Activated T-cell treated with anti-CD3 and anti-CD28 coated beads, Interleukin-2, amount 50 U/mL, for 24 hours (primary cell): ENCODE measurements at places on chromosomes 7 and 10.

DNA sequence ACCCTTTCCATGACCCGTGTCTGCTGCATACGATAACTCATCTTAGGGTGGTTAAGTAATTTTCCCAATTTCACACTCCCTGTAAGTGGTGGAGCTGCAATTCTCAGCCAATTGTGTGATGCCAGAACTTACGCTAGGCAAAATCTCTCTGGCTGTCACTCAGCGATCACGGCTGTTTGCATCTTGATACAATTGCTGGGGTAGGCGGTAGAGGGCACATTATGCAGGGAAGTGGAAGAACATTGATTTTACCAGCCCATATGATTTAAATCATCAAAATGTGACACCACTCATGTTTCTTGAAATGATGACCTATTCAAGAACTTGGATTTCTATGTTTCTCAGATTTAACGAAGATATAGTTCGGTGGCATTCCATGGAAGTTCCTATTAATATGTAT, 108.7 kb upstream of the ADARB2 start:
- DNase-seq, result no peak

GRCh38 chr10:123673198-123673597, 7.0 kb downstream of the GPR26 start:
- DNase-seq, result no peak

- no peak for DNase-seq
Measured at GRCh38 chr10:58648131-58648530, 135.5 kb downstream of the BICC1 start.

- DNase-seq, result no peak
Measured at GRCh38 chr7:141189231-141189630, 115.4 kb downstream of the TMEM178B start.

DNA sequence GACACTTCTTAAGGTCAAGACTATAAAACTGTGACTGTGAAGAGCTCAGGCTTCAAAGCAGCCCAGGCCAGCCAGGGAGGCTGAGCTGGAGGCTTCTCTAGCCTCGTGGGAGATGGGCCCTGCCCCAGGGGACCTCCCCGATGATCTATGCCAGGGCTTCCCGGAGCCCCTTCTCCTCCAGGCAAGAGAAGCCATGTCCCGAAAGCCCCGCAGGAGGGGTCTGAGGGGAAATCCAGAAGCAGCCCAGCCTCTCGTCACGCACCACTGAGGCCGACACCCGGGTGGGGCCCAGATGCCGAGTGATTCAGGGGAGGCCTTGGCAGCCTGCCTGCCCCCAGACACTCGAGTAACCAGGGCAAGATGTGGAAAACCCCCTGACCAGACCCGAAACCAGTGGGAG, 63.7 kb downstream of the PROSER2 start:
- no peak for DNase-seq

GRCh38 chr10:107148906-107149305, 15.6 kb downstream of the SORCS1 start:
- DNase-seq, result no peak
